HT1080 (cell line): ENCODE measurements at places on chromosomes 5 and 9.
A peak's percentile ranks its signal among the peaks of the same experiment; 100 is the strongest.

DNA sequence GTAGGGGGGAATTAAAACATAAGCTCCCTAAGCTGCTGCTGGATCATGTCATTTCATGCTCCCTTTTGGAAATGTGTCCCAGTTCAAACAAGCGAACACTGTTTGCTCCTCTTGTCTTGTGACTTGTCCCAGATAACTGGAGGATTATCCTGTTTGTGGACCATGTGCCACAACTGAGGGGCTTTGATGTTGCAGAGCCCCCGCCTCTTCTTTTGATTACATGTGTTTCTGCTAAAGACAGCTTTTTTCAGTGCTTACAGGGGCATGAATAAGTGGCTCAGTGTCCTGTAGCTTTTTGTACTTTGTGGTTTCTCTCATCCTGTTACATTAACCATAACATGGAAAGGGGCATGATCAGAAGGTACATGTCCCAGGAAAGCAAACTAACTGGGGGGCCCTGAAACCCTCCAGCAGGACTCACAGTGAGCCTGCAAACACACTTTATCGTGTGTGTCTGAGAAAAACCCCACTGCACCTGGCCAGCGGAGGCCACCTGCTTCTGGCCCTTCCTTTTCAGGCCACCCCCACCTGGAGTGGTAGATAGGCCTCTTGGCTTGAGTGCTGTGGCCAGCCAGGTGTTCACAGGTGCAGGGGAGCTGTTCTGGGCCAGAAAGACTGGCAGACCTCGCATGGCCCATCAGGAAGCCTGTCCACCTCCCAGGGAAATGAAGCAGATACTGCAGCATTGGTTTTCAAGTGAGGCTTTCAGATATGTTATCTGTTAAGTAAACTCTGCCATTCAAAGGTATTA lies 285.6 kb downstream of the FANCC start:
- DNase-seq: no peak

DNA sequence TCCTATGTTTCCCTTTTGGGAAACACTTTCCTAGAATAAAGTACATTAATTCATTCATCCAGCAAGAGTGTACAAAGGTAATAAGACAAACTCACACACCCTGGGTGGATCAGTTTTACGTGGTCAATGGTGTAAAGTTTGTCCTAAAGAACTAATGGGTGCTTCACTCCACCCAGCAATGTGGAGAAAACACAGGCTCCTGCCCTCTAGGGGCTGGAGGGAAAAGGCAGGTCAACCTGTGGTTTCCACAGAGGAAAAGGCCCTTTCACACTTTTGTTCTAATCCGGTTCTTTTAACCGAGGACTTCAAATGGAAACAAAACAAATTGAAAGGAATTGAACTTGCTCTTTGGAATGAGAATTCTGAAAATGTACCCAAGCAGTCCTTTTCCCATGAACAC lies 80.9 kb upstream of the SPOCK1 start:
- DNase-seq: no peak

GRCh38 chr5:97501286-97501964 lies 318.4 kb upstream of the RIOK2 start:
- peak; percentile 3 for DNase-seq

DNA sequence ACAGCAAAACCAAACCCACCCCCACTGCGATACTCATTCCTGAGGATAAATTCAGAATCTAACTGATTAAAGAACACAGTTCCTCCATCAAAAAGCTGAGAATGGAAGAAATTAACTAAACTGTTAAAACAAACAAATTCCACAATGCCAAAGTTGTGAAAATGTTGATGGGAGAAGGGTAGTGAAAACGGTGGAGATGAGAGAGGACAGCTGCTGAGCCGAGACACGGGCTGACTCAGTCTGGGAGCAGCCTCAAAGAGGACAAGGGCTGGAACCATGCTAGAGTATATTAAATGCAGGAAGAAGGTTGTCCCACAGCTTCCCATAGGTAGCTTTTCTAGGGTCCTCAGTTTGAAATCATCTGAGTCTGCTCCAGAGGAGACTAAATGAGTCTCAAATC lies 14.3 kb downstream of the ADAMTS12 start:
- DNase-seq: no peak

DNA sequence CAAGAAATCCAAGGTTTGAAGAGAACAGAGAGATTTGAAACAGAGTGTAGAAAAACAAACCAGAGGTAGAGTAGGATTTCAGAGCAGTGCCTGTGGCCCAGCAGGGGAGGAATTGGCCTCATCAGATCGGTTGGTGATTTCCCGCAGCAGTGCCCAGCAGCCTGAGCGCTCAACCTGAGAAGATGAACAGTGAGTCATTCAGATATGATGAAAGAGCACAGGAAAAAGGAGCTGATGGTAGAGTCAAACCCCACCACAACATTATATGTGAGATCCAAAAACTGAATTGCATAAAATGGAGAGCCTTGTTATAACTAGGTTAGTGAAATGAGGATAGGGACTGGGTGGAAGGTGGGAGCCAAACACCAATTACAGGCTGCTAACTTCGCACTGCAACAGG lies 248.9 kb downstream of the PIK3R1 start:
- DNase-seq: peak; percentile 67

- DNase-seq: peak; percentile 69
Measured at GRCh38 chr5:16160706-16161105, 18.9 kb downstream of the MARCHF11 start.

DNA sequence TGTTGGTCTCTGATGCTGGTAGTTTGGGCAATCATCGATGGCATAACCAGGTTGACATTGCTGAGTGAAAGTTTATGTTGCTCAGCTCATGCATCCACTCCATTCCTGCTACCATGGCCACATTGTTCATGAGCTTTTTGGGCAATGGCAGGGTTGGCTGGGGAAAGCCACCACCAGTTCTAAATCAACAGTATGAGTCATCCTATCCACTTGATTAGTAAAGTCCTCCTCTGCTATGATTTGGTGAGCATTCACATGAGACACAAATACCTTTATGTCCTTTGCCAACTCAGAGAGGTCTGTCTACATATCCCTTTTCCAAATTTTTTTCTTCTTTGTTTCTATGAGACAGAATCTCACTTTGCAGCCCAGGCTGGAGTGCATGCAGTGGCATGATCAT lies 129.7 kb upstream of the FBN2 start:
- peak; percentile 21 for DNase-seq

- no peak for DNase-seq
Measured at GRCh38 chr9:107054146-107054545, 191.2 kb downstream of the ZNF462 start.

DNA sequence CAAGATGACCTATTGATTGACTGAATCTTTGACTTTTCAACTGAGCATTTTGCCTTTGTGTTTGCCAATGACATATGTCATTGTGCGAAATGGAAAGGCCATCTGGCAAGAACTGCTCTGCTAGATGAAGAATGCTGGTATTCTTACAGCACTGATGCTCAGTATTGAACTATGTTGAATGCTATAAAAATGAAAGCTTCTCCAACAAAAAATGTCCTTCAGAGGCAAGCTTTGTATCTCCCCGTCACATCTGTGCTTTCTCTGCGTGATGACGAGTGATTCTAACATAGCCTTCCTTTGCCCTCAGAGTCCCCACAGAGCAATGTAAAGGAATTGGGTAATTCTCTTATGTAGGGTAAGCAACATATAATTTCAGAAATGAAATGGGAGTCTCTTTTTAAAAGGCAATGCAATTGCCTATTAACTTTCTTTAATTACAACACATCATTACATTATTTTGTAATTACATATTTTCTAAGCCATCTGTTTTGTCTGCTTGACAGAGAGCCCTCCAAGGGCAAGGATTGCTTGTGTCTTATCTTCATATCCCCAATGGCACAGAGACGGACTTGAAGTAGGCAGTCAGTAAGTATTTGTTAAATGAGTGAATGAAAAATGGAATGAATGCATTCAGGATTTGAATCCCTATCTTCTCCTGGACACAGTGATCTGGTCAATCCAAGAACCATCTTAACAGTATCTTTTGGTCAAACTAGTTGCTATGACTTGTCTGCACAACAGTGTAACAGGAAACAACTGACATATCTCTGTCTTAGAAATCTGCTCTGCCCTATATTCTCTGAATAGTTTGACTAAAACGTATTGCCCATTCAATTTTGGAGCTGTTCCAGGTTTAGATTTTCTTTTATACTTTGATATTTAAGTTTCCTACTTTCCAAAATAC lies 46.1 kb downstream of the ENC1 start:
- DNase-seq: no peak

GRCh38 chr5:53749621-53750020 lies 189.2 kb downstream of the NDUFS4 start:
- no peak for DNase-seq

GRCh38 chr9:132094314-132094791 lies 14.7 kb upstream of the MED27 start:
- DNase-seq: peak; percentile 91

- DNase-seq: no peak
Measured at GRCh38 chr9:136231478-136232297, 13.9 kb downstream of the QSOX2 start.

GRCh38 chr9:90813046-90813445 lies 11.4 kb downstream of the SYK start:
- DNase-seq: no peak

GRCh38 chr9:131801810-131802209 lies 61.9 kb upstream of the RAPGEF1 start:
- DNase-seq: no peak

GRCh38 chr9:92948038-92948534 lies 763 bp downstream of the FGD3 start:
- no peak for DNase-seq

- DNase-seq: no peak
Measured at GRCh38 chr5:7436521-7436920, 40.6 kb downstream of the ADCY2 start.

- no peak for DNase-seq
Measured at GRCh38 chr9:77454663-77455062, 193.5 kb downstream of the GNA14 start.

DNA sequence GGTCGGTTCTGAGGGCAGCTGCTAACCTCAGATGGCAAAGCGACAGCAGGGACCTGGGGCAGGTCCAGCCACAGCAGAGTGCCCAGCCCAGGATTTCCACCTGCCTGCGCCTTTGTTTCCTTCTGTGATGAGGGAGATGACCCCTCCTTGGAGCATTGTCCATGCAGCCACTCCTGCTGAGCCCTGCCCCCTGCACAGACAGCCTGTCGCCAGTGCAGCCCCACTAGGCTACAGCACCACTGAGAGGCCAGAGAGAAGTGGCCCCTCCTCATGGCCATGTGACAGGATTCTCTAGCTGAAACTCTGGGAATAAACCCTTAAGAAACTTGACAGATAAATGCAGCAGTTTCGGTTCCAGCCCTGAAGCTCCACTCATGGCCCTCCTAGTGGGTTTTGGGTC lies 10.5 kb upstream of the MRNIP start:
- DNase-seq: no peak

- peak; percentile 28 for DNase-seq
Measured at GRCh38 chr9:112873773-112874405, 16.8 kb downstream of the SLC46A2 start.

- DNase-seq: no peak
Measured at GRCh38 chr9:80025796-80026520, 454.2 kb downstream of the TLE4 start.

DNA sequence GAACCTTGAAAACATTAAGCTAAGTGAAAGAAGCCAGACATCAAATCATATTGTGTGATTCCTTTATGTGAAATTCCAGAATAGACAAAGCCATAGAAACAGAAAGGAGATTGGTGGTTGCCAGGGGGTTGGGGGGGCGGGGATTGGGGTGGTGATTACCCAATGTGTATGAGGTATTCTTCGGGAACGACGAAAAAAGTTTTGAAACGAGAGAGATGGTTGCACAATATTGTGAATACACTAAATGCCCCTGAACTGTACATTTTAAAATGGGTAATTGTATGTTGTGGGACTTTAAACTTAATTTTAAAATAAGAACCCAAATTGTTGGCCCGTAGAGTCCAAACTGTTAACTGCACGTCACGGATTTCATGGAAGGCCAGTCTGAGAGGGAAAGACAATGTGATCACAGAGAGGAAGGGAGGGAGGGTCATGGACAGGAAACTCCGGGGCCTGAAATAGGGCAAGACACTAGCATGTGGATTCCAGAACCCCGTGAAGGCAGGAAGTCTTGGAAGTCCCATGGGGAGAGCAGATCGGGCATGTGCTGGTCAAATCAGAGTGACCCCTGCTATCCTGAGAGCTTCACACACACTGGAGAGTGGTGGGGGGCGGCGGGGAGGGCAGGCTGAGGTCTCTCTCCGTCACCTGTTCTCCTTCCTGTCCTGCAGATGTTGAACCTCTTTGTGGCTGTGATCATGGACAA lies 218.4 kb downstream of the CACNA1B start:
- no peak for DNase-seq

DNA sequence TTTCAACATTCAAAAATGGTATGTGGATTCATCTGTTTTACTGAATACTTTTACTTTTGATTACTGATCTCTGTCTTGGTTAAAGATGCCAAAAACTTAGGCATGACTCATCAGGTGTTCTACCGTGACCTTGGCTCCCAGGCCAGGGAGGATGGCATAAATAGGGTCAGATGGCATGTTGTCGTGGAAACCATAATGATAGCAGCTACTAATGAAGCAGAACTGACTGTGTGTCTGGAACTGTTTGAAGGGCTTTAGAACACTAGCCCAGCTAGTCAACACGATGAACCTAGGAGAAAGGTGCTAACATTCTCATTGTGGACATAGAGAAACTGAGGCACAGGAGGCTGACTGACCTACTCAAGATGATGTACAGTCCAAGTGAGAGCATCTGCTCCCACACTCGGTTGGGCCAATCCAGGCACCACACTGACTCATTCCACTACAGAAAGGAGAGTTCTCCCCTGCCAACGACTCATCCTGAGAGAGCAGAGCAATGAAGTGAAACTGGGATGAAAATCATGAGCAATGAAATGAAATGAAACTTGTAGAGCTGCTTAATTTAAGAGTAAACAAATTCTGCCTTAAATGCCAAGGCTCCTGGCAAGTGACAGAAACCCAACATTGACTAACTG lies 116.0 kb downstream of the TENT4A start:
- DNase-seq: no peak

- DNase-seq: no peak
Measured at GRCh38 chr9:137141050-137141810, 2.3 kb downstream of the GRIN1 start.

- DNase-seq: peak; percentile 39
Measured at GRCh38 chr9:92747459-92748232, 17.0 kb downstream of the BICD2 start.
